T-helper 9 cell (primary cell): ENCODE measurements at places on chromosomes 4 and X.

- DNase-seq = no peak
Observed at GRCh38 chr4:151468715-151469696, 60.0 kb downstream of the FHIP1A start.

GRCh38 chr4:38469410-38469809 is 194.6 kb upstream of the KLF3 start:
- DNase-seq = no peak

- no peak for DNase-seq
Observed at GRCh38 chrX:140157143-140157542, 191.8 kb upstream of the CXorf66 start.

DNA sequence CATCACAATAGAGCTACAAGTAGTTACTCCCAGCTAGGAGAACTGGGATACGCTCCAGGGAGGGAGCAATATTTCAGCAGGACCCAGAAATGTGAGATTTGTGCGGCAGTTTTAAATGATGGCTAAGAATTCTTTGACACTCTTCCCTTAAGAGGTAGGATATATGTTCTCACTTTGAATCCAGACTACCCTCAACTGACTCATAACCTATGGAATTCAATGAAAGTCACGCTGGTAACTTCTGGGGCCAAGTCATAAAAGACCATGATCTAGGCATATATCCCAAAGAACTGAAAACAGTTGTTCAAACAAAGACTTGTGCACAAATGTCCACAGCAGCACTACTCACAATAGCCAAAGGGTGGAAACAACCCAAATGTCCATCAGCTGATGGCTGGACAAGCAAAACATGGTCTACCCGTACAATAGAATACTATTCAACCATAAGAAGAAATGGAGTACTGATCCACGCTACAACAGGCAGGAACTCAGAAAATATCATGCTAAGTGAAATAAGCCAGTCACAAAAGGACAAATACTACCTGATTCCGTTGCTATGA is 10.5 kb downstream of the CD99L2 start:
- DNase-seq = no peak

DNA sequence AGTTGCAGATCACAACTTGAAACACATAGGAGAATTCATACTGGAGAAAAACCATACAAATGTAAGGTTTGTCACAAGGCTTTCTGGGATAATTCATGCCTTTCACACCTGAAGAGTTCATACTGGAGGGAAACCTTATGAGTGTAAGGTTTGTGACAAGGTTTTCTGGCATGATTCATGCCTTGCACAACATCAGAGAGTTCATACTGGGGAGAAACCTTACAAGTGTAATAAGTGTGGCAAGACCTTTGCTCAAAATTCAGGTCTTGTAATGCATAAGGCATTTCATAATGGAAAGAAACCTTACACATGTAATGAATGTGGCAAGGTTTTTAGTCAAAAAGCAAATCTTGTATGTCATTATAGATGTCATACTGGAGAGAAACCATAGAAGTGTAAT is 58.8 kb upstream of the ENPEP start:
- DNase-seq = no peak
